Endothelial cell (in vitro differentiated cells): ENCODE measurements at places on chromosomes 5 and 9.

- DNase-seq: no peak
These were observed 379.0 kb upstream of the GRAMD2B start for GRCh38 chr5:126044111-126044668.

DNA sequence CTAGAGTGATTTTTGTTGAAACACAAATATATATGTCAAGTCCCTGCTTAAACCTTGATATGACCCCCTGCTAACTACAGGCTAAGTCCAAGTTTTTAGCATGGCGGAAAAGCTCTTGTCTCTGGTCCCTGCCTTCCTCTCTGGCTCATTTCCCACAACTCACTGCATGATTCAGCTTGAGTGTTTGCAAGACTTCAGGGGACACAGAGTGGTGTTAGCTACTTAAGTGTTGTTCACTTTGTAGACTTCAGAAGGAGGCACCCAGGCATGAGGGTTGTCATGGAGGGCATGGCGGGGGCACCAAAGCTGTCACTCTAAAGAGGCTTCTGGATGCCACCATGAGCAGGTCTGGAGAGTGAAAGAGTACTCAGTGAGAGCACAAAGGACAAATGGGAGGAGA is 362.4 kb upstream of the ACTBL2 start:
- DNase-seq: no peak

- DNase-seq: no peak
These were observed 6.2 kb downstream of the FRMPD1 start for GRCh38 chr9:37656936-37657335.

GRCh38 chr5:23025629-23026233 is 172.6 kb upstream of the CDH12 start:
- no peak for DNase-seq

DNA sequence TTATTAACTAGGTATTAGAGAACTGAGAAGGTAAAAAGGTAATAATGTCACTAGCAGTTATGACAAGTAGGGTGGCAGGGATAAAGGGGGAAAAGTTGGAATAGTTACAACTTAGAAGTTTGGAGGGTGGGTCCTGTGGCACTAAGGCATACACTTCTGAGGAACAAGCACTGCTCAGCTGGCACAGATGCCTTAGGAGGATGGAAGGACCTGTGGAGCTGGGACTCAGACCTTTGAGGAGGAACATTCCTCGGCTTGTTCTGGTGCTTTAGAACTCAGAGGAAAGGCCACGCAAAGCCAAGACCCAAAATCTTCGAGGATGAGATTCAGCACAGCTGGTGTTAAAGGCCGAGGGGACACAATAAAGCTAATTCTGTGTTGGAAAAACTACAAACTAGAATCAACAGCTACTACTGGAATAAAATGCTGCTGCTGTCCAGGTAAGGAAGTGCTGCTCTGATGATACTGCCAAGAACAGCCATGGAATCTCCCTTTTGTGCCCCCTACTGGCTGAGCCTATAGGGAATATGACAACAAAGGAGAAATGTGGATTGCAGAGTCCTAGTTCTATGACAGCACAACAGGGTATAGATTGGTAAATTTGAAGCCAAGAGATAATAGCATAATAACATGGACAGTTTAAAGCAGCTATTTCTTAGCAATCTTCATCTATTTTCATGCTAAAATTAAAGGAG is 126.7 kb downstream of the SLC25A46 start:
- DNase-seq: peak; percentile 65

DNA sequence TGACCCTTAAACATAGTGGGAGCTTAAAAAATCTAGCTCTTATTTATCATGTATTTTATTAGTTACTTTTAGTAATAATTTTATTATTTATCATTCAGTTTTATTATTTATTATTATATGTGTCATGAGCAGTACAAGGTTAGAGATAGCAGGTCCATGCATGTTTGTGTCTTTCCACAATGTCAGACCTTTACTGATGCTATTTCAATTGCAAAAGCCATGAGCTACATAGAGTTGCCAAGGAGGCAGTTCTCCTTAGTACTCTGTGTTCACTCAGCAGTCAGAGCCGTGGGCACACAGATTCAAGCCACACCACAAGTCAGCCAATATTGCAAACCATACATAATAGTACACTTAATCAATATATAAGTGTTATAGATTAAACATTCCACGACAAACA is 157.9 kb upstream of the NTRK2 start:
- DNase-seq: no peak

DNA sequence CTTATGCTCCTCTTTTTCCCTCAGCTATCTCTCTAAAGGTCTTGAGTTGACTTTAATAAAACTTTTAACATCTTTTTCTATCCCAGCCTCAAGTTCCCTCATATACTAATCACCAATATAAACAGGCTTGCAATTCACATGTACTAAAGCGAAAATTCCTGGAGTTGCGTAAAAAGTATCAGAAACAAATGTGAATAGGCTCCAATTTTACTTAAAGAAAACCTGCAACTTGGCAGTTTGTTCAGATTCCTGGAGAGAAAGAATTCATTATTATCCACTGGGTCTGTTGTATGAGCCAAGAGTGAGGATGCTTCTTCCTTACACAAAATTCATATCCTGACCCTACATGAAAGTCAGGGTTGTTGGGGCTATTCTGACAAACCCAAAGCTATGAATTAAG is 384.2 kb downstream of the DTWD2 start:
- DNase-seq: no peak

- no peak for DNase-seq
These were observed 456.0 kb upstream of the ITGA1 start for GRCh38 chr5:52331725-52332124.

DNA sequence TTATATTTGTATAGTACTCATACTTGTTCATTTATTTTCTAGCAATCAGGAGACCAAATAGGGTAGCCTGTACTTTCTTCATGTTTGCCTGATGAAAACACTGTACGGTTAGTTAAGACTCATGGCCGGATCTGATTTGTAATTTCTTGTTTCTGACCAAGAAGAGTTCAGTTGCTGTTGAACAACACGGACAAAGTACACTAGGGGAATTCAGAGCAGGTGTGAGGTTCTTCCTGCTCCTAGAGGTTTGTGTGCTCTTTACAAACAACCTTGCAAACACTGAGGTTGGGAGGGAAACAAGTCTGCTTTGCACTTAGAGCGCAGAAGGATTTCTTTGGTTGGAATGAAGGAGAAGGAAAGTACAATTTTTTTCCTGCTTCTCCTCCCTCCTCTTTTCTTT is 69.7 kb downstream of the TRIO start:
- no peak for DNase-seq

DNA sequence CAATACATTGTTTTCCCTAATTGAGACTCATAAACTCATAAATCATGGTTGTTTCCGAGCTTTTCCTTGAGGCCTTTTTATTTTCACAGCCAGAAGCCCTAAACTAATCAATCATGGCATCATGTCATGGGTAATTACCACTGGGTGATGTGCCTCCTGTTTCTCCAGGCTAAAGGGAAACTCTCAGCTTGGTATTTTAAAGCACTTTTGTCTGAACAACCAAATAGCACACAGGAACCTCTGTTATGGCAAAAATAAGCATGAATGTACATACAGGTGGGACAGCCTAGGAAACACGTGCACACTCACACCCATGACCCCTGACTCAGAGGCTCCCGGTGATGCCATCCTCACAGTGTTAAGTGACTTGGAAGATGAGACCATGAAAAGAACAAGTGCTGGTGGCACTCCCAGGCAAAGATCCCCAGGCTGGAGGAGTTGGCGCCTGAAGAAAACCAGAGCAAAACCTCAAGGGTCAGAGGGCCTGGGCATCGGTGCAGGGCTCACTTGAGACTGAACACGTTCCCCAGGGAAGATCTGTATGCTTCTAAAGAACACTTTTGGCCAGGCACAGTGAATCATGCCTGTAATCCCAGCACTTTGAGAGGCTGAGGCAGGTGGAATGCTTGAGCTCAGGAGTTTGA is 154.3 kb downstream of the ROR2 start:
- DNase-seq: no peak

DNA sequence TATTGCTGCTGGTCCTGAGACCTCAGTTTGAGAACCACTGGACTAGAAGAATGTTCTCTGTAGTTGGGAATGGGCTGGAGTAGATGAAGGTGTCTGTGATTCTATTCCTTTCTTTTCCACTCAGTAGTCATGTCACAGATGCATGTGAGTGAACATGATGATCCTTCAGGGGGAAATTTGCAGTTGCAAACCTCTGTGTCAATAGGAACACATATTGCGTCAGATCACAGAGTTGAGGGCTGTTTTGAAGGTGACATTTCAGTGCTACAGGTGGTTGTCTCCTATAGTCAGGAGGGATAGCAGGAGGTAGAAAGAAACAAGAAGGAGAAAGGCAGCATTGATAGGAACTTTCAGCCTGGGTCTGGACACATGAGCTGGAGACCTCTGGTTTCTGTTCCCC is 239.3 kb downstream of the ARHGEF28 start:
- no peak for DNase-seq

DNA sequence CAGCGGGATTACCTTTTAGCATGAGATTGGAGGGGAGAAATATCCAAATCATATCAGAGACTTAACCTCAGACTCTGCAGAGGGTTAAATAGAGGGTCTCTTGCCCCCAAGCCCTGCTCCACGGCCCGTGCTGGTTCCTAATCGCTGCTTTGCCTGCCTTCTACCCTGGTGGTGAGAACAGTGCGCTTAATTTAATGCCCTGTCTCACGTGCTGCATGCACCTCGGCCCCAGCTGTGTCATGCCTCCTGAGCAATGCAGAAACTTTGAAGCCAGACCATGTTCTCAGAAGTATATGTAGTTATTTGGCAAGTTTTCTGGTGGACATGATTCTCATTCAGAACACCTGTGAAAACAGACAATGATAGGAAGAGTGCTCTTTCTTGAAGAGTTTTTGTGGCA is 1.4 kb downstream of the OTULIN start:
- DNase-seq: peak; percentile 31

DNA sequence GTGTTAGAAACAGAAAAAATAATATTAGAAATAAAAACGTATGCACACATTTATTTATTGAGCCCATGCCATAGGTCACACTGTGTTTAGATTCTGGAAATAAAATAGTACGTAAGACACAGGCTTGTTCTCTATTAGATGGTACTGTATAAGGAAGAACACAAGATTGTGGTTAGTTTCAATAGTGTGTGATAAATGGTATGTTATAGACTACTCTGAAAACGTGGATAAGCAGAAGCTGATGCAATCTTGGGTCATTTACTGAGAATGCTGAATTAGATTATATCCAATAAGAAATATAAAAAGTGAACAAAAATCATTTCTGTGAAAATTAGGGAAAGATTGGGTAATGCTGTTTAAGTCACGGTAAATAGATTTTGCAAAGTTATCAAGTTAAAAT is 1456.4 kb upstream of the ACO1 start:
- no peak for DNase-seq

DNA sequence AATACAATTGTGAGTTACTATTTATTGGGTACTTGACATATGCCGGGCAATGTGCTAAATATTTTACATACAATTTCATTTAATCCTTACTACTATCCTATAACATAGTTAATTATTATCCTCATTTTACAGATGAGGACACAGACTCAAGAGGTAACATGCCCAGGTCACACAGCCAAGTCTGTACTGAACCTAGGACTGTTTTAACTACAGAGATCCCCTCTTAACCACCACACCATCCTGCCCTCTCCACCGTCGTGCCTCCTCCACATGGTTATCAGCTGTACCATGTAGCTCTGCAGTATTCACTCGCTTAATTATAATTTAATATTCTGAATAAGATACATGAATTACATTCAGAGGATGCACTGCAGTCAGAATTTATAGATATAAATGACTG is 5.3 kb downstream of the RAB14 start:
- no peak for DNase-seq

GRCh38 chr5:143442385-143442784 is 38.9 kb upstream of the NR3C1 start:
- no peak for DNase-seq

GRCh38 chr5:38341641-38342040 is 83.3 kb downstream of the EGFLAM start:
- DNase-seq: no peak

DNA sequence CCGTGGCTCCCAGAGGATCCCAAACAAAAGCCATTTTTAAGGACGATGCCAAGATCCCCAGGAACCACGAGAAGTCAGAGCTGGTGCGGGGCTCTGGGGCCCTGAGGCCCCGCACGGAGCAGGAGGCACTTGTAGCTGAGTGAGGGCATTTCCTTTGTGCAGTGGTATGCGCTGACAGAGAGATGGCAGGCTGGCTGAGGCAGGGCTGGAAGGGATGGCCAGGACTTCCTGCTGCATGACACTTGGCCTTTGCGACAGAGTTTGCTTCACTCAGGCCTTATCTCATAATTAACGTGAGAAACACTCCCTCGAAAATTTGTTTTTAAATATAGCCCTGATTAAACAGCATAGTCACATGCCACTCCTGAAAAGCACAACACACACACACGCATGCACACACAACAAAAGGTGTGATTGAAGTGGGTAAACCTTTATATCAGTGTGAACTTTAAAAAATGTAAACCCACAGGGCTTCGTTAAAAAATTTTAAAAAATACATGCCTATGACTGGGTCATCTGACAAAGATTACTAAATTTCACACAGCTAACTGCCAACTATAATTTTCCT is 536.6 kb downstream of the PDE4D start:
- peak; percentile 17 for DNase-seq

- DNase-seq: no peak
These were observed 310.2 kb downstream of the ARRDC3 start for GRCh38 chr5:91072881-91073280.

DNA sequence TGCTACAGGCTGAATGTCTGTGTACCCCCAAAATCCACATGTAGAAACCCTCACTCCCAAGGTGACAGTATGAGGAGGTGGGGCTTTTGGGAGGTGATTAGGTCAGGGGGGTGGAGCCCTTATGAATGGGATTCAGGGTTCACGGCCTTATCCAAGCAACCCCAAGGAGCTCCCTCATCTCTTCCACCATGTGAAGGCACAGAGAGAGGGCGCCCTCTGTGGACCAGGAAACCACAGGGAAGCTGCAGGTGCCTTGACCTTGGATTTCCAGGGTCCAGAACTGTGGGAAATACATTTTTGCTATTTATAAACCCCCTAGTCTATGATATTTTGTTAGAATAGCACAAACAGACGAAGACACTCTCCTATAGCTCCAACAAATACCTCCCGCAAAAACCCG is 53.6 kb upstream of the IRX2 start:
- DNase-seq: no peak

DNA sequence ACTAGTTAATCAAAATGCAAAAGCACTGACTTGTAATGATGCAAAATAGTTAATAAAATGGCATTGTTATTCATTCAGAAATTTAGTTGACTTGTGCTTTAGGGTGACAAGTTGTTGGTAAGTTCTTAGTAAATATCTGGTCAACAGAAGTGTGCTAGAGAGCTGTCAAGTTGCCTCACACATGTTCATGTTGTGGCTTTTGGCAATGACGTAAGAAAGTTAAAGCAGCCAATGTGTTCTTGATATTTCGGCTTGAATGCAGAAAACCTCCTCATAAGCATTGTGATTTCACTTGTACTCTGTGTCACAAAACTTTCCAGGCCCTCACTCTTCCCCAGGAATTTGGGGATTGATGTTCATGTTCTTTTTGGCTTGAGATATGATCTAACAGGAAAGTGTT is 626.7 kb downstream of the PRR16 start:
- DNase-seq: no peak

DNA sequence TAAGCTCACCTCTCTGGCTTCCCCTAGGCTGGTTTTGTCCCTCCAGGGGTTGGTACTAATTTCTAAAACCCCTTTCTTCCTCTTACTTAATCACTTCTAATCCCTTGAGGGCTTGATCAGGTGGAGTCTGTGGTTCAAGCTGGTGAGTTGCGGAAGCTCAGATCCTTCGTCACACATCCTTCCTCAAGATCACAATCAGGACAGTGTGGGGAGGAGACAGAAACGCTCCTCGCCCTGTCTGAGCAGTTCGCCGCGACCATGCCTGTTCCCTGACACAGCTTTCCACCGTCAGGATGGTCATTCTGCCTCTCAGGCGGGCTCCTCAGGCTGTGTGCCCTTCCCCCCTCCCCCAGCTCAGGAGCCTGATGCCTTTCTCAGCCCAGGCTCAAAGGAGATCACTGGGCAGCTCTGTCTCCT is 24.3 kb downstream of the CPLX2 start:
- no peak for DNase-seq
